Astrocyte (in vitro differentiated cells and primary cell): ENCODE measurements at places on chromosomes 4 and X.

DNA sequence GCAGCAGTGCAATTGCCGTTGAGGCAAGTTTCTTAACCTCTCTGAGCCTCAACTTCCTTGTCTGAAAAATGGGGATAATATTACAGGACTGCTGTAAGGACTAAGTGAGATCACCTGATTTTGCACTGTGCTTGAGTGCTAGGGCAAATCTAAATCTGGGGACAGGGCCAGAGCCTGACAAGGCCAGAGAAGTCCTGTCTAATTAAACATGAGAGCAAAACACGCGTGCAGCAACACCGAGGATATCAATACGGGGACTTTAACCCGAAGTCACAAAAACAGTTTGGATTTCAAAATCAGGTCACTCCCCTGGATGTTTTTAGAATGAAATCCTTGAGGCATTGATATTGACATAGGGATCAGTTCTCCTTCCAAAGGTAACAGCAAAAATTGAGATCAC, 5.7 kb upstream of the GJB1 start:
- DNase-seq = no peak

DNA sequence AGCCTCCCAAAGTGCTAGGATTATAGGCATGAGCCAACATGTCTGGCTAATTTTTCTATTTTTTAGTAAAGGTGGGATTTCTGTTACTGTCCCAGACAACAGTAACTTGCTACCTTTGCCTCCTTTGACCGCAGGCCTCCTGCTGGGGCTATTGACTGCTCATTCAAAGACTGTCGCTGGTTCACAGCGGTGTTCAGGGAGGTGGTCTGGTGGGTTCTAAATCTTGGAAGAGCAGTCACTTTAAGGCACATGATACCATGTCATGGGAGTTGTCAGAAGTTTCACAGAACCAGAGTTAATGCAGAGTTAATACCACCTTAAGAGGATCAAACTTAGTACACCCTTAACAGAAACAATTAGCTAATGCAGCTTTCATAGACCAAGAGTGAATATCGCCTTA, 3.8 kb downstream of the ASMT start:
- no peak for DNase-seq

GRCh38 chr4:7366180-7366945, 68.4 kb downstream of the PSAPL1 start:
- no peak for DNase-seq

GRCh38 chr4:7854697-7855370, 84.8 kb downstream of the AFAP1 start:
- DNase-seq = peak; percentile 75

- DNase-seq = peak; percentile 18
Observed at GRCh38 chr4:15314974-15315373, 112.9 kb upstream of the C1QTNF7 start.

- DNase-seq = peak; percentile 94
Observed at GRCh38 chr4:57114973-57115372, 4.8 kb upstream of the IGFBP7 start.

GRCh38 chrX:134933248-134933647, 57.5 kb upstream of the SMIM10 start:
- DNase-seq = no peak

DNA sequence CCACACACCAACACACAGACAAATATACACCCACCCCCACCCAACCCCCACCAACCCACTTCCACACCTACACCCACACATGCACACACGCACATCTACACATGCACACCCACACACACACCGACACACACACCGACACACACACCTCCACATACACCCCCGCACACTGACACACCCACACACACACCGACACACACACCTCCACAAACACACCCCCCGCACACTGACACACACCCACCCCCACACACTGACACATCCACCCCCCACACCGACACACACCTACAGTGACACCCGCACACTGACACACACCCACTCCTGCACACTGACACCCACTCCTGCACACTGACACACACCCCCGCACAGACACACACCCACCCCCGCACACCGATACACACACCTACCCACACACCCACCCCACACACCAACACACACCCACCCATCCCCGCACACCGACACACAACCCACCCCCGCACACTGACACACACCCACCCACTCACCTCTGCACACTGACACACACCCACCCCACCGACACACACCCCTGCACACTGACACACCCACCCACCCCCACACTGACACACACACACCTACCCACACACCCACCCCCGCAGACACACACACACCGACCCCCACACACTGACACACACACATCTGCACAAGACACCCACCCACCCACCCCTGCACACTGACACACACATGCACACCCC, 31.1 kb downstream of the FGFRL1 start:
- no peak for DNase-seq

DNA sequence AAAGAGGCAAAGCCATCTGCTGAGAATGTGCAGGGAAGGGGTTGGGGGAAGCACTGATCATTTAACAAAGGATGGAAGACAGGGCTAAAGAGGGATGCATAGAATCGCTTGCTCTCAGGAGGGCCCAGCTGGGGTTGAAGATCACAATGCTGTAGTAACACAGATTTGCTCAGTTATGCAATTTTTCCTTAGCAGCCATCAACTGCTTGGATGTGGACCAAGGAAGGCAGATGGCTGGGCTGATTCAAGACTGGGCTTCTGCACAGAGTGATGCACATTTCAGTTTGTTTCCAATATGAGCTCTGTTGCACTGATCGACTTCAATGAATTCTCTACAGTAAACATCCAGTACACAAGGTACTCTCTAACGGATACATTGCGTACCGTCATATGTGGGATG, 127.8 kb upstream of the TBL1X start:
- peak; percentile 59 for DNase-seq

- no peak for DNase-seq
Observed at GRCh38 chrX:24858004-24858746, 157.6 kb downstream of the ARX start.

DNA sequence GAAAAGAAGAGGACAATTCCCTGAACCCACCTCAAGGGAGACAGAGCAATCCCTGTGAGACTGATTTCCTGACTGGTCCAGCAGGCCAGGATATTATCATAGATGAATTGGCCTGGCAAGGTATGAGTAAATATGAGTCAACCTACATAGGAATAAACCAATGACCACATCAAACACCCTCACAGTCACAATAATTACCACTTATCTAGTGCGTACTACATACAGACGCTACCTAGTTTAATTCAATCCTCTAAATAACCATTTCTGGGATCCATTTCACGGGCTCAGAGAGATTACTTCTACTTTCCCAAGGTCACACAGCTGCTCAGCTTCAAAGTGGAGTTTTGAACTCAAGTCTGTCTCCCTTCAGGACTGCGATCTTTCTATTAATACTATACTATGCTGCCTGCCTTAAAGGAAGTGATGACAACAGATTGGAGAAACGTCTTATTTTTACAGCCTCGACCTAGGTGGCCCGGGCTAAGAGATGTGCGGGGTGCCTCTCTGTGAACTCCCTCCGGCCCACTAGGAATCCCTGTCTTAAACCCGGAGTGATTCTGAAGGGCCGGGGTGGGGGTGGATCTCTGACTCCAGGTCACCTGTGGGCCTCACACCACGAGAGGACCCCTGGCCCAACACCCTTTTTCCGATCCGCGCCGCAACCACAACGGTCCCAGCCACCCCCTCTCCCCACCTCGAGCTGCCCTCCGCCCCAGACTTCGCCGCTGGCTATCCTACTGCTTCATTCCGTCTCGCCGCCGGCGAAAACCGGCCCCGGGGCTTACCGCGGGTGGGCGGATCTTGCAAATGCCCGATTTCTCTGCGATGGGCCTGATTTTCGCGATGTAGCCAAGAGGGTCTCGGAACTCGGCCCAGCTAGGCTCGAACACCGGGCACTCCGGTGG, 800 bp downstream of the KDM5C start:
- peak; percentile 83 for DNase-seq

DNA sequence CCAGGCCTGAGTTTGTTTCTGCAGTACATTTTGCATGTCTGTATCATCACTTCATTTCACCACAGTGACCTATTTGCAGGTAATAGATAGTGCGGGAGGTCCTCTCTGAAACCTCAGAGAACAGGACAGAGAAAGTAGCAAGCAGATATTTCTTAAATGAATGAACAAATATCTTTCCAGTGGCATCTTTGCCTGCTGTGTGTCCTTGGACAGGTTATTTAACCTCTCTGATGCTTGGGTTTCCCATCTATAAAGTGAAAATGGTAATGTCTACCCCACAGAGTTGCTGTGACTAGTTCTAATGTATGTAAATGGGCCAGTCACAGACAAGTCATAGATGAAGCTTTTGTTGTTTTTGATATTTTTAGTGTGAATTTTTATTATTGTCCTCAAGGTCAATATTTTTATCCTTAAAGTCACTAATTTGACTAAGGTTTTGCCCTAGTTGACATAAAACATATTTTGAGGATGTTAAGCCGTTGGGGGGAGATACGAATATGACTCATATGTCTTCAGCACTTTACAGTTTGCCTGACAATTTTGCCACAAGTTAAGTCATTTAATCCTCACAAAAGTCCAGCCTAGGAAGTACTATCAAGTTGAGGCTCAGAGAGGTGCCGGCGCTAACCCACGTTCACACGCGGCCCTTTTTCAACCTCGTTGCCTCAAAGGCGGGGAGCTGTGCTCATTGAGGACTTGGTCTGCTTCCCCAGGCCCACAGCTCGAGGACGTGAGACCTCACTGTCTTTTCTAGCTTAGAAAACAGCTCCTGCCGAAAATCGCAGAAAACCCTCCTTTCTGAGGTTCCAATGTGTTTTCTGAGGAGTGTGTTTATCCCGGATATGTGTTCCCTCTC, 126.7 kb upstream of the STX18 start:
- DNase-seq = no peak

GRCh38 chrX:119686087-119686691, 6.8 kb downstream of the SEPTIN6 start:
- no peak for DNase-seq

DNA sequence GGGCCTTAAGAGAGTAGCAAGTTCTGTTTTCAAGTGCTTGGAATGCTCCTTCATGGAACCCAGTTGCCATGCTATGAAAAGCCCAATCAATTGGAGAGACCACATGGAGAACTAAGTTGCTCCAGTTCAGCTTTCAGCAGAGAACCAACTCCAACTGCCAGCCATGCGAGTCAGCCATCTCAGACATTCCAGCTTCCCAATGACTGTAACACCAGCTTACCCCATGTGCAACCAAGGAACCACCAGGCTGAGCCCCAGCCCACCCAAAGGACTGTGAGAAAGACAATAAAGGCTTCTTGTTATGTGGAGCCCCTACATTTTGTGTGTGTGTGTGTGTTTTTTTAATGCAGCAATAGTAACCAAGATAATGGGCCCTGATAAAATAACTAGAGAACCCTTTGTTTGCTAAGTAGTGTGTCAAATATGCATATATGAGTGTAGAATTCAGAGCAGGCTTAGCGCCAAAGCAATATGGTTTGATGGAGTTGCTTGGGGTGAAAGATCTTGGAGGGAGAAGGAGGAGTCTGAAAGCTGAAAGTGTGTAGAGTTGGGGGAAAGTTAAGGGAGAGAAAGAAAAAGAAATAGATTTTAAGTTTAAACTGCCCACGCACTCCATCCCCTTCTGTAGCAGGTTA, 35.0 kb upstream of the CCKAR start:
- peak; percentile 79 for DNase-seq

GRCh38 chrX:104117759-104118158, 5.4 kb downstream of the ZCCHC18 start:
- DNase-seq = no peak

- no peak for DNase-seq
Observed at GRCh38 chrX:133794126-133794525, 191.3 kb downstream of the GPC3 start.

DNA sequence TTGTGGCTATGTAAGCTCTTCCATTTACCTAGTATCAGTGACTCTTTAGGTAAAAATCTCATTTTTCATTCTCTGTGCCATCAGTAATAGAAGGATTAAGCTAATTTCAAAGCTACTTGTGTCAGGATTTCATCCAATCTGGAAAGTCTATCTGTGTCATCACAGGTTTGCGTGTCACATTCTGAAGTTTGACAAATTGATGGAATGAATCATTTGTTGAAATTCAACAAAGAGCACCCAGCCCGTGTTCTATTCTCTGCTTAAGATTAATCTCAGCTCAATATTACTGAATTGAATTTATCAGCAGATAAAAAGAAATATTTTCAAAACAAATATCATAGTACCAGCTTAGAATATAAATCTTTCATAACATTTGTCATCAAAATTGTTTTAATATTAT, 35.8 kb downstream of the LANCL3 start:
- DNase-seq = no peak

DNA sequence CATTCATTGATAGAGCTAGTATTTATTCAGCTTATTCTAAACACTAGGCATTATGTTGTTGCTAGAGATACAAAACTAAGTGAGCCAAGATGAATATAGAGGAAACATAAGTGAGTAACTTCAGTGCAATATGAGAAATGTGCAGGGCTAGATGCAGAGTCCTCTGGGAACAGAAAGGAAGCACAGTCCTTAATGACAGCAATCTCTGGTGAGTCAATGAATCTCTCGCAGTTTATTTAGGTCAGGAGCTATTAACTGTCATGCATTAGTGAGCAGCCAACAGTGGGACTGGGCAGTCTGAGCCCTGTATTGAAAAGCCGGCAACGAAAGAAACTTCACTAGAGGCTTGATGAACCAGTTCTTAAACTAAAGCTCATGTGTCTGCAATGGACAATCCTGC, 598.1 kb upstream of the MAGEB2 start:
- peak; percentile 11 for DNase-seq

GRCh38 chrX:45070116-45071007, 130.3 kb downstream of the DIPK2B start:
- peak; percentile 41 for DNase-seq

DNA sequence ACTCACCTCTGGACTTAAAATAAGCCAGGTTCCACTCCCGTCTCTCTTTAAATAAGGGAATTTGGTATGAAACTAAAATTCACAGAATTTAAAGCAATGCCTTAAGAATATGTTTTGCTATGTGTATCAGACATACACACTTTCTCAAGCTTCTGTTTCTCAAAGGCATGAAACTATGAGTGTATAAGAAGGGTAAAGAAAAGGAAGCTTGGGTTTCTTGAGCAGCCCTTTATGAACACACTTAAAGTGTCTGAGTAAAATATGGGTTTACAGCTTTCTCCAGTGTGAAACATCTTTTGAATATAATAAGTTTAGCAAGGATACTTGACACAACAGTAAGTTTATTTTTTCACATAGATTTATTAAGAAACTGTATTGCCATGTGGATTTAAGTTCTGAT, 370.5 kb downstream of the TMA16 start:
- DNase-seq = no peak

DNA sequence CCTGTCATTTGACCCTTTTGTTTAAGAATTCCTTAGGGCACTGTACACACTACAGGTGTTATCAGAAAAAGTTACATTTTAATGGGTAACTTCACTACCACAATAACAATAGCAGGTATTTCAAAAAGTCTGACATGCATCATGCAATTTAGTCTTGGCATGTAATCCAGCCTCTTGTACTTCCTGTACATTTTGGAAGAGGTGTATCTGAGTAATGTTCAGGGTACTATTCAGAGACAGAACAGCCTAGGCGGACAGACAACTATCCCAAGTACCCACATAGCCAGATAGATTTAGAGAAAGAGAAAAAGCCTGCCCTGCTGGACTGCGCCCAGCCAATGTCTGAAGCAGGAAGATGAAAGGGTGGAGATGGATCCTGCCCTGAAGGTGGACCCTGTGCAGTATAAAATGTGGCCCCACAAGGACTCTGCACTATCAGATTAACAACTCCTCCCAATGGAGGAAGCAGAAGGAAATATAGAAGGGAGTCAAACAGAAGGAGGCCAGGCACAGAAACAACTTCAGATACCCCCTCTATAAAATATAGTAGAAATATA, 8.5 kb downstream of the UGT2B7 start:
- no peak for DNase-seq

GRCh38 chrX:69060631-69061408, 104.4 kb downstream of the PJA1 start:
- peak; percentile 10 for DNase-seq

GRCh38 chr4:135739354-135739753, 1537.8 kb upstream of the PABPC4L start:
- no peak for DNase-seq
